Cortex of kidney (tissue), 1 donor: ENCODE measurements at places on chromosomes 6 and 20.

GRCh38 chr20:51350941-51351631 is 191.4 kb downstream of the NFATC2 start:
- no peak for DNase-seq

GRCh38 chr6:157083343-157083742 is 240.0 kb downstream of the TMEM242 start:
- DNase-seq = no peak

DNA sequence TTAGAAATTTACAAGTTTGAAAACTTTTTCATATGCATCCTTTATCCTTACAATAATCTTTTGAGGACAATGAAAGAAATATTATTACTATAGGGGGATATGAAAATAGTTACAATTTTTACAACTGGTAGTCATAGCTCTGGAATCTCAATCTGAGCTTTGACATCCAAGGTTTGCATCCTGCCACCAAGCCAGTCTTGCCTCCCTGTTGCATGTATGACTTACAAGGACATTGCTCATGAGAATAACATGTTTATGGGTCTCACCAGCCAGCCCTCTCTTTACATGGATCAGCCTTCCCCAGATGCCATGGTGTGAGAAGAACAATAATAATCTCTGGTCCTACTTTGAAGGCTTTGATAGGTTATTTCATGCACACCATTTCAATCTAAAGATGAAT is 67.5 kb downstream of the THEMIS start:
- DNase-seq = no peak

DNA sequence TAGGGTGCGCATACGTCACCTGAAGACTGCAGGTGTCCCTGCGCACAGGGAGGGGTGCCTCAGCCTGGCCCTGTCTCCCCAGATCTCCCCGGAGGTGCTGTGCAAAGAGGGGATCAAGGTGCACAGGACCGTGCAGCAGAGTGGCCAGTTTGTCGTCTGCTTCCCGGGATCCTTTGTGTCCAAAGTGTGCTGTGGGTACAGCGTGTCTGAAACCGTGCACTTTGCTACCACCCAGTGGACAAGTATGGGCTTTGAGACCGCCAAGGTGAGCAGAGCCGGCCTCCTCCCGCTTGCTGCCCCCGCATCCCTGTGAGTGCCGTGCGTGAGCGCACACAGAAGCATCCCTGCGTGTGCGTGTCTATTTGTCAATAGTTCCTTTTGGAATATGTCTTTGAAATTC is 150.7 kb downstream of the DTNBP1 start:
- no peak for DNase-seq

DNA sequence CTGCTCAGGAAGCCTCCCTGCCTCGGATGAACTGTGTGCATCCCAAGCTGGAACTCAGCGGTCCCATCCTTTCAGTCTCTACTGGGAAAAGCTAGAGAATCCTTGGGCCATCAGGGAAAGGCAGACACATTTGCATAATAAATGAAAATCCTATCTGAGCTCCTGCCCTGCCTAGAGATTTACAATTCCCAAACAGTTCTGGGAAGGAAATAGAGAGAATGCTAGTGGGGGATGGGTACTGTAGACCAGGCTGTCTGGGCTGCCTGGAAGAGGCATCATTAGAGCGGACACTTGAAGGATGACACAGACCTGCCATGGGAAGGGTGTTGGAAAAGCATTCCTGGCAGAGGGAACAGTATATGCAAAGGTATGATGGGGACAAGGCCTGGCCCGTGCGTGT is 44.3 kb downstream of the TFAP2C start:
- DNase-seq = no peak

- DNase-seq = no peak
Observed at GRCh38 chr6:24010133-24010532, 115.9 kb upstream of the NRSN1 start.

DNA sequence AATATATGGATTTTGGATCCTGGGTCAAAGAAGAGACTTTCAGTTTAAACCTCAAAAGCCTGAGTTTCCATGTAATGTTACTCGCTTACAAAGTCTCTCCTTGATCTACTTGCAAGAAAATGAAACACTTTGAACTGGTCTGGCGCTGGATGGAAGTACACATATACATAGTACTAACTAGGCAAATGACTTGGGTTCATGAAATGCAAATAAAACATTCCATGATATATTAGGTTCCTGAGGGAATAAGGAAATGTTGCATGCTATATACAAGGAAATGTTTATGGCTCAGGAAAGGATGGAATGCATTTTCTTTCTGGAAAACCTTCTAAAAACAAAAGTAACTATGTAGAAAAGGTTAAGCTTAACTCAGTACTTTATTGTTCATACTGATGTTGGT is 11.4 kb upstream of the TXLNB start:
- DNase-seq = no peak

DNA sequence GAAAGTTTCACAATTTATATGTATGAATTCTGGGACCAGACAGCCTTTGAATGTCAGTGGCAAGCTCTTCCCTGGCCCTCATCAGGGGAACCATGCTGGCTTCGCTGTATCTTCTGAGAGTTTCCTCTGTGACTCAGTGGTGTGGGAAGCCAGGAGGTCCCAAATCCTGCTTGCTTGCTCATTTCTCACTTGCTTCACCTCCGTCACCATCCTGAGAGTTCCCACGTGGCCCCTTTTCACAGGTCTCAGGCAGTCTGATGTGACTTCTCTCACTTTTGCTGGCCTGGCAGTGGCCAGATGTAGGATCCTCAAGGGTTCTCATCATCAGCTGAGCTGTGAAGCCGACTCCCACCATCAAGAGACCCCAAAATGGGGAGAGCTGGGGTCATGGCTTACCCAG is 28.4 kb upstream of the RIN2 start:
- DNase-seq = no peak

DNA sequence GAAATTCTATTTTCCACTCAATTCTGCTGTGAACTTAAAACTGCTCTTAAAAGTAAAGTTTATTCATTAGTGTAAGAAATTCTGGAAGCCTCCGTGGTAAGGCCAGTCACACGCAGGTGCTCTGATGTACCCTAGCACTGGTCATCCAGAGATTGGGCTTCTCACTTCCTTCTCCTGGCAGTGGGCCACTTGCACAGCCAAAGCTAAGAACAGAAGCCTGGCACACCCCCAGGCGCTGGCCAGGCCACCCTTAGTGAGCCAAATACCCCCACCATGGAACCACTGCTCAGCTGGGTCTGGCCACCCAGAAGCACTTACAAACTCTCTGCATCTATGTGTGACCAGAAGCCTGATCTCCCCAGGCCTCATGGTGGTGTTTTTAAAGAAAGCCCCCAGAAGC is 35.3 kb upstream of the ARFGEF2 start:
- DNase-seq = no peak

- no peak for DNase-seq
Observed at GRCh38 chr20:6533761-6534479, 233.6 kb upstream of the BMP2 start.

GRCh38 chr20:32960849-32961731 is 43.1 kb downstream of the SUN5 start:
- no peak for DNase-seq

DNA sequence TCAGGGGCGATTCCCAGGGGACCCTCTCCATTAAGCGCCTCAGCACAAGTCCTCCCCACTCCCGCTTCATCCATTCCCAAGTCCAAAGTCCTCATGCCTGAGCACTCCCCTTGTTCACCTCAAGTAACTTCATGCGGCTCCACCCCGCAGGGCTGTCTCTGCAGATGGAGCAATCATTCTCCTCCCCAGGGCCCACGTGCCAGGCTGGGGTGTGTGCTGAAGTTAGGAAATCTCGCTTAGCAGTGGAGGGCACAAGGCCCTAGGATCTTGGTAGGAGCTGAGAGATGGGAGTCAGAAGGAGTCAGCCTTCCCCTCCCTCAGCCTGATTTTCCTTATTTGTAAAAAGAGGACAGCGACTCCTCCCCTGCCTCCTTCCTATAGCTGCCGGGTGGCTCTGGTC is 3.5 kb downstream of the TGM3 start:
- no peak for DNase-seq

DNA sequence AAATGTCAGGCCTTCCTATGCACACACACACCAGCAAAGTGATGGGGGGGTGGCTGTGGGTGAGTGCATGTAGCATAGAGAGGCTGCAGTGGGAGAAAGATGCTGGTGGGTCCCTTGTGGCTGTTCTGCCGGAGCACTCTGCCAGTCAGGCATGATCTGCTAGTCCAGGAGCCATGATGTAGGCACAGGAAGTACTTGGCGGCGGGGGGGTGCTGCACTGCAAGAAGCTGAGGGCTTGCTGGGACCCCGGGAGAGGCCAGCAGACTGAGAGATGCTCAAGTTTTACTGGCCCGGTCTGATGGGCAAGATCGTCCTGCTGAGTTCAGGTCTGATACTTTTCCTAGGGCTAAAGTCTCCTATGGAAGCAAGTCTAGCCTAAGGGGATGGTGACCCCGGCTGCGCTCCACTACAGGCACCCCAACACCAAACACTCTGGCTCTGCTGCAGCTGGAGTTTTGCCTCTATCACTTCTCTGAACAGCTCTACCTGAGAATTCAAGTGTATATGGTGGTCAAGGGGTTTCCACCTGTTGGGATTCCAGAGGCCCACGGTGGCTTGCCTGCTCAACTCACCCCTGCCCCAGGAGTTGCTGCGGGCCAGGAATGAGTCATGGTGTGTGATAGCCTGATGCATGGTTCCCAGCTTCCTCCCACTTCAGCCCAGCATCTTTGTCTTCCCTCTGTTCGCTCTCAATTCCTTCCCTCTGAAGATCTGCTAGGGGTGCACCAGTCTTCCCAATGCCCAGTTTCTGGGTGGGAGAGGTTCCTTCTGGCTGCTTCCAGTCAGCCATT is 971.8 kb upstream of the ADGRB3 start:
- DNase-seq = no peak

DNA sequence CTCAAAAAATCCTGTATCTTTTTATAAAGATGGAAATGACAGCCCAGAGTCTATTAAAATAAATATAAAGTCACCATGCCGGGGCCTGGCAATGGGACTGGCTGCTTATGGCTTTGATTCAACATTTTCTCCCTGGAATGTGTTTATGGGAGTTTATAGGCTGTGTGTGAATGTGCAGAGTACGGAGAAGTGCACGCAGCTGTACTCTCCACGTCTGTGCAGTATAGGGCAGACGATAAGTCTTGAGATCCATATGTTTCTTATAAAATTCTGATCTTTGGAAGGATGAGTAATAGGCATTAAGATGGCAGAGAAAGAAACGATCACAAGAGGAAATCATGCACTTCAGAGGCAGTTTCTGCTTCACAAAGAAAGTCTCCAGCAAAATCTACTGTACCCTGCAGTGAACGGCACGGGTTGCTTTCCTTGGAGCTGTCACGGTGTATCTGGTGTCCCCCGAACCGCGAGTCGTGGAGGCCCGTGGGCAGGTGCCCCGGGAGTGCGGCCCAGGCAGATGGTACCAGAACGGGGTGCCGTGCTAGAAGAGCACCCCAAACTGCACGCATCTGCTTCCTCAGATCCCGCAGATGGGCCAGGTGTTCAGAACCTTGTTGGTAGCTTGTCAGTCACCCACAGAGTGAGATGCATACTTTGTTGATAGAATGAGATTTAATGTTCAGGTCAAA is 382.5 kb downstream of the TAF4 start:
- no peak for DNase-seq

DNA sequence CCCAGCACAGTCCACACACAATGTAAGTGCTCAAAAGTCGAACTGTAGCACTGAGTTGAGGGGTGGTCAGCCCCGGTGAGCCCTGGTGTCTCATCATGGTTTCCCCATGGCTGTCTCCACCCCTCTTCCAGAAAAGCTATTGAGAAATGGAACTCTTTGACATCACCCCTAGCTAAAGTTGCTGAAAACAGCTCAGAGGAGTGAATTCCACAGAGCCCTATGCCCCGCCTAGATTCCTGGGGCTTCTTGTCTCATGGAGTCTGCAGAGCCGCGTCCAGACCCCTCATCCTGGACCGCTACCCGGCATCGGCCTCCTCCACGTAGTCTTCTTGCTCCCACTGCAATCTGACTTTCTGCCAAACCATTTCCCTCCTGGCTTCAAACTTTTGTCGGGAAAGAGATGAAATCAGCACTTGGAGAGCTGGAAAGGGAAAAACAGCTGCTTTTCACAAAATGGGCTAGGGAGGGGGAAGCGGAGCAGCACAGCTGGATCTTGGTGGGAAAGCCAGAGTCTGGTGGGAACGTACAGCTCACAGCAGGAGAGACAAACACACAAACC is 132.2 kb downstream of the SNX5 start:
- no peak for DNase-seq

DNA sequence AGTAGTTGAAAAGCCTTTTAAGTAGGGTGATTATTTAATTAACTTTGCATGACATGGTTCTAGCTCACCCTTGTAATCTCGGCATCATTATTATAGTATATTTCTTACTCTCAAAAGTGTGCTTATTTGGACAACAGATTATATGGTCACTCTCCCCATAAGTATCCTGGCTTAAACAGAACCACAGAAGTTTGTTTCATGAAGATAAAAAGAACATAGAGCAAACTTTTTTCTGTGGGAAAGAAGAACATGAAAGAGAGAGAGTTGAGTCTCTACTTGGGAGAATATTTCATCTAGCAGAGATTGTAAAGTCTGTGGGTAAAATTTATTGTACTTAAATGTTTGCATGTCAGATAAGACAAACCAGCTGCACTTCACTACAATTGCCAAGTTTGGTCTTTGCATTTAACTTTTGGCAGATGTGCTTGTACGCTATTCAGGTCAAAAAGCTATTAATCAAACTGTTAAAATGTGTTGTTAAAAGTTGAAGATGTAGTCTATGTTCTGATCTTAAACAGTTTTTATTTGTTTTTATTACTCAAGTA is 33.4 kb upstream of the PRIM2 start:
- no peak for DNase-seq

GRCh38 chr20:40775561-40776146 is 86.6 kb upstream of the MAFB start:
- DNase-seq = no peak

GRCh38 chr6:52992980-52993920 is 1.8 kb downstream of the GSTA4 start:
- no peak for DNase-seq

GRCh38 chr6:27297857-27298730 is 14.0 kb downstream of the POM121L2 start:
- DNase-seq = no peak

- no peak for DNase-seq
Observed at GRCh38 chr6:113329942-113330635, 527.1 kb upstream of the MARCKS start.

GRCh38 chr6:33103776-33104175 is 28.0 kb downstream of the HLA-DPB1 start:
- DNase-seq = no peak

DNA sequence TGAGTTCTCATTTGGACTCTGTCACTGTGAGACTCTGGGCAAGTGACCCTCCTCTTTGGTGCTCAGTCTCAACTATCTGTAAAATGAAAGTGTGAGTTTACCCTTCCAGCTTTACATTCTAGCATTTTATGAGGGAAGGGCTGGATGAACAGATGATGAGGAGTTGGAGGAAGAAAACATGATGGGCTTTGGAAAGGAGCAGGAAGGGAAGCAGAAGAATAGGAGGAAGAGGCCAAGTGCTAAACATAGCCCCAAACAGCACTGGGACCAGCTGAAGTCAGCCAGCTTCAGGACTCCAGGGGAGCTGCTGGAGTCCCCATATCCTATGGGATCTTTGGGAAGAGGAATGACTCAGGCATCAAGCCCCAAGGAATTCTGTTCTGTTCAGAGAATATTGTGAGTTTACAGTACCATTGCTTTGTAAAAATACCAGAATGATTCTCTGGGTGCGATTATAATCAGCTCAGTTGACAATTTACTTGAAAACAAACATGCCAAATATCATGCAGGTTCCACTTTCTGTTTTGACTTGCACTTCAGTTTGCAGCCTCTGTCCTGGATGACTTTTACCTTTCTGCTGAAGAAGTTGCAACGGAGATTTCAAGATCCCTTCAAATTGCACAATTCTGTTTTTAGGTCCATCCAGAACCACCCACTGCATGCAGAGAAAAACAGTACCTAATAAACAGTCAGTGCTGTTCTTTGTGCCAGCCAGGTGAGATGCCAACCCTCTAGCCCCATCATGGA is 3.2 kb downstream of the CD40 start:
- DNase-seq = no peak
